ENCODE measurements at places on chromosomes 3 and 15.
A peak's percentile ranks its signal among the peaks of the same experiment; 100 is the strongest.

- peak; percentile 18 for DNase-seq
Measured at GRCh38 chr3:101865751-101866509, 16.6 kb downstream of the NFKBIZ start.

DNA sequence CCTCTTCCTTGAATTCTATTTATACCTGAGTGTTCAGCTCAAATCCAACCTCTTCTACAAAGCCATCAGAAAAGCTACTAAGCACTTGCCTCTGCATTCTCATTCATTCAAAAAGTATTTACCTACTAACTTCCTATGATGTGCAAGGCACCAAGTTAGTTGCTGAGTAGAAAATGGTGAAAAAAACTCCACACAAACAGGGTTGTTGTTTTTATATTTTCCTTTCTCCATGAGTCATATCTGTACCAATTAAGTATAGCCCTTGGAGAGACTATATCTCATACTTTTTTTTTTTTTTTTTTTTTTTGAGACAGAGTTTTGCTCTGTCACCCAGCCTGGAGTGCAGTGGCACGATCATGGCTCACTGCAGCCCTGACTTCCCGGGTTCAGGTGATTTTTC, 67.7 kb downstream of the IGF2BP2 start:
- no peak for DNase-seq

GRCh38 chr3:30605005-30605404, 1.4 kb upstream of the TGFBR2 start:
- no peak for DNase-seq

GRCh38 chr3:172070269-172070668, 30.9 kb downstream of the FNDC3B start:
- DNase-seq, result no peak

DNA sequence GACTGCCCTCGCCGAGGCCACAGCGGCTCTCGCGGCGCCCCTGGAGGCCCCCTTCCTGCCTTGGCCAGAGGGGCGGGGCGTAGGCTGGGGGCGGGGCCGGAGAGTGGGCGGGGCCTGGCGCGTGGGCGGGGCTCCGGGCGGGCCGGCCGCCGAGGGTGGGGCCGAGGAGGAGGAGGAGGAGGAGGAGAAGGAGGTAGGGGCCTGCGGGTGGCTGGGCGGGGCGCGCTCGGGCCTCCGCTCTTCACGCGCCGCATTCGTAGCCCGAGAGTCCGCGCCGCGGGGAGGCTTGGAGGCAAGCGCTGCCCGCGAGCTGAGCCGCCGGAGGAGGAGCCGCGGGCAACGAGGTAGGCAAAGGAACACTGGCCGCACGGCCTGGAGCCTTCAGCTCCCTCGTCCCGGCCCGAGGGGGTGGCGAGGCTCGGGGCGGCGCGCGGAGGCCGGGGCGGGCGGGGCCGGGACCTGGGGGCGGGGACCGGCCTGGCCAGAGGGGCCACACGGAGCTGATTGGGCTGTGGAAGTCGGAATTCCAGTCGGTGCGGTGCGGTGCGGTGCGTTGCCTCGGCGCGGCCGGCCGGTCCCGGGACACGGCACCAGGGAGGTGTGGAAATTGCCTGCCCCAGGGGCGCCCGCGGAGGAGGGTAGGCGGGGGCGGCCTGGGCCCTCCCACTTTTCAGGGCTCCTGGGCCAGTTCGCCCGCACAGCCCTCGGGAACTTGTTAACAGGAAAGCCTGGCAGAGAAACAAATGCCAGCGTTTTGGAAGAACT, at the start of gene PPP2R3A:
PPP2R3A (plus strand) TSS at position 223 of the 765 bp plus-strand sequence. CDS start 35,771 bp downstream, outside the sequence.
- DNase-seq, result peak; percentile 92

- DNase-seq, result peak; percentile 70
Measured at GRCh38 chr15:65132878-65133547, 595 bp downstream of the PDCD7 start.

DNA sequence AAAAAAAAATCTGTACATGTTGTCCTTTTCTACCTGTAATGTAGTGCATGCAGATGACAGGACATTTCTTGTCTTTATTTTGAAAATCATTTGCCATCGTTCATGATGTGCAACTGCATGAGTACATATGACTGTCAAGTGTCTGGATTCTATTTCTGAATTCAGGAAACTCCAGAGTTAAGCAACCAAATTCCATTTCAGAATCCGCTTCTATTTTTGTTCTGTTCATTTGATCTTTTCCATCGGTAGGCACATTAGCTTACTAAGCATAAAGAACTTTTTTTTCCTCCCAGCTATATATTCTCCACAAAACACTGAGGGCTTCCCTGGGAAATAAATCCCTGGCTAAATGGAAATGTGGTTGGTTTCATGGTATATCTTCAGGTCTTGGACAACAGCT, 365.6 kb downstream of the PTPRG start:
- no peak for DNase-seq

- DNase-seq, result no peak
Measured at GRCh38 chr15:43006991-43007390, 86.4 kb upstream of the TTBK2 start.

- DNase-seq, result no peak
Measured at GRCh38 chr3:161084277-161084676, 20.9 kb downstream of the B3GALNT1 start.

DNA sequence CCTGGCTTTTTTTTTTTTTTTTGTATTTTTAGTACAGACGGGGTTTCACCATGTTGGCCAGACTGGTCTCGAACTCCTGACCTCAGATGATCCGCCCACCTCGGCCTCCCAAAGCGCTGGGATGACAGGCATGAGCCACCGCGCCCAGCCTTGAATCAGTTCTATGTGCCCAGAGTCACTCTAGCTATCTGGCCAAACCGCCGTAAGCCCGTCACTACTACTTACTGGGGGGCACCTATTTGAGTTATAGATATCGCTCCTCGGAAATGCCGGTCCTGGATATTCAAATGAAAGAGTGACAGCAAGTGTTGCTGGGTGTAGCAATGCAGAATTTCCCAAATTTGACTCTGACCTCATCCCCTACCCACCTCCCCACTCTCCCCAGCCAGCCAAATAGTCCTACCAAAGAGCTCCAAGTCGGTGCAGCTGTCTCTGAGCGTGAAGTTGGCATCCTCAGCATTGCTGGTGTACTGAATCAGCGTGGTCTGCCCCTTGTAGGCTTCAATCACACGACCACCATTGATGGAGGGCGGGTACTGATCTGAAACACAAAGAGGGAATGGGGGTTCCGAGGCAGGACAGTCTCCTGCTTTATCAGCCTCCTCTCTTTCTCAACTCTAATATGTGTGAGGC, 38.1 kb downstream of the MUC20 start:
- no peak for DNase-seq

DNA sequence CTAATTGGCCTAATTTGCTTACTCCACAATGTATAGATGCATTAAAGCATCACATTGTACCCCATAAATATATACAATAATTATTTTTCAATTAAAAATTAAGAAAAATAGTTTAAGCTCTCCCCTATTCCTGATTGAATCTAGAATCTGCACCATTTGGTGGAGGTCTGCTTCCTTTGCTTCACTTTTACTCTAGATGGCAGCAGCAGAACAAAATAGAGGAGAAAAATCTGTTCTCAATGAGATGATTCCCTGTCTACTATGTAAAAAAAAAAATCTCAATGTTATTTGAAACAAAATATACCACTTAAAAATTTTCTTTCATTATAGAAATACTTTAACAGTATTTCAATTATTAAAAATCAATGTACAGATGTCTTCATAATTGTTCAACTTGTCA, 109.6 kb upstream of the FXR1 start:
- peak; percentile 53 for DNase-seq

- DNase-seq, result peak; percentile 85
Measured at GRCh38 chr15:31327669-31328427, 1.2 kb downstream of the KLF13 start.

DNA sequence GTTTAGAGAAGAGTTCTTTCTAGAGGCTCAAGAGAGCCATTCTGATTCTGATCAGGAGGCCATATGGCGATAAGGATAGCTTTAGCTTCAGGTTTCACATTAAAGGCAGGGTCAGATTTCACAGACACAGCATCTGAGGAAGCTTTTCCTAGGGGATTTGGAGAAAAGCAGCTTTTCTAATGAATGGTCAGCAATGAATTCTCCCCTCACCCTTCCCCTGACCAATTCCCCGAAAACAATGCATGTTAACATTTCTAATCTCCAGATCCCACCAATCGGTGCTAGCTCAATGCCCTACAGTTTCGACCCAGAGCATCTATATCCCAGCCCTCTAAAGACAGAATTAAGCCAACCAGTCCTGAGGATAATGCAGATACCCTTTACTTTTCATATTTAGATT, 9.8 kb downstream of the AGBL1 start:
- DNase-seq, result no peak

GRCh38 chr15:101138913-101139880, 112.7 kb downstream of the CHSY1 start:
- DNase-seq, result no peak

GRCh38 chr15:74007820-74008371, 13.4 kb downstream of the PML start:
- DNase-seq, result peak; percentile 35

- DNase-seq, result peak; percentile 4
Measured at GRCh38 chr15:28017423-28017924, 81.6 kb downstream of the OCA2 start.

DNA sequence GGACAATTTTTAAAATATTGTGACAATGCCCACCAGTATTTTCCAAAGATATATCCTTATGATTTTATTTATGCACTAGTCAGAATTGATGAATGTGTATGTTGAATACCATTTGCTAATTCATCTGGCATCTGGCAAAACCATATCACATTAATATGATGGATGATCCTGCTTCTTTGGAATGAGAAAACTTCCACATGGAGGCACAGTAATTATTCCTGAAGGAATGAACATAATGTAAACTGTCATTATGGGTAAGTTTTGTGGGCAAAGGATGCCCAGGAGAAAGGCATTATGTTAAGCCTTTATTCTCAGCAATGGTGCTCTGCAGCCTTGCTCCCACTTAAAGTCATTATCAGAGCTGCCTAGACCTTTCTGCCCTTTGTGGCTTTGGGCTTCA, 113.0 kb upstream of the MME start:
- no peak for DNase-seq

DNA sequence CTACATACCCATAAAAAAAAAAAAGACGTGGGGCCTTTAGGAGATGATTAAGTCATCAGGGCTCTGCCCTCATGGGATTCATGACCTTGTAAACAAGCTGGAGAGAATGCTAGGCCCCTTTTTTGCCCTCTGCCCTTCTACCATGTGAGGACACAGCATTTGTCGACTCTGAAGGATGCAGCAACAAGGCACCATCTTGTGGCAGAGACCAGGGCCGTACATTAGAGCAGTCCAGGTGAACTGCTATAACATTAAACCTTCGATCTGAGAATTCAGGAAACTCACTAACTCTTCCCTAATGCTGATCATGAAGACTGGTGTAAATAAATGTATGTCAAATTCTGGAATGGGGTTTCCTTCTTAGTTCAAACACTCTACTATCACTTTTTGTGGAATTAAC, 30.7 kb upstream of the SIAH2 start:
- DNase-seq, result no peak

DNA sequence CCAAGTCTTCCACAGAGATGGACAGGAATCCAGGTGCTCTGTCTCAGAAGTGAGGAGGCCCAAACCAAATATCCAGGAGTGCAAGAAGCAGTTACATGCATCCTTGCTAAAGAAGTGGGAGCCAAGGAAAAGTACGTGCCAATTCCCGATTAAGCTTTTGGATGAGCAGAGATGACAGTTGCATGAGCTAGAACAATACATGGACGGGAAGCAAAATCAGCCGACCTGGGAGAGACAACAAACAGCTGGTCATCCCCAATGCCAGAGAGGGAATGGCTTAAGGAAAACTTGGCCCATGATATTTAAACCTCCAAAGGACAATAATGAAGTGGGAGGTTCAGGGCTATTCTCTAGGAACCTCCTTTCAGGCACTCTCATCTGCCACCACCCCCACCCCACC, 86.0 kb upstream of the ABHD17C start:
- no peak for DNase-seq

DNA sequence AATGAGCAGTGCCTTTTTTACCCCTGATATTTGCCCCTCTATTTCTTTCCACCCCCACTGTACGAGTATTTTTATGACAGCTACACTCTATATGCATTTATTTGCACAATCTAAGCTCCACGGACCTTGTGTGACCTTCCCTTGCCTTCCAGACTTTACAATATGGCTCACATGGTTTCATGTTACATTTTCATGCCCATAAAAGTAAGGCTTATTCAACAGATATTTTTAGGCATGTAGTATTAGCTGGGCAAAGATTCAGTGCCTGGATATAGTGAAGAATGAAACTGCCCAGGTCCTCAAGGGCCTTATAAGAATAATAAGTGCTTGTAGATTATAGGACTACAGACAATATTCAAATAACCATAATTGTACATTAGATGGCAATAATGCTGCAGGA, 481.9 kb upstream of the CNTN4 start:
- DNase-seq, result no peak

DNA sequence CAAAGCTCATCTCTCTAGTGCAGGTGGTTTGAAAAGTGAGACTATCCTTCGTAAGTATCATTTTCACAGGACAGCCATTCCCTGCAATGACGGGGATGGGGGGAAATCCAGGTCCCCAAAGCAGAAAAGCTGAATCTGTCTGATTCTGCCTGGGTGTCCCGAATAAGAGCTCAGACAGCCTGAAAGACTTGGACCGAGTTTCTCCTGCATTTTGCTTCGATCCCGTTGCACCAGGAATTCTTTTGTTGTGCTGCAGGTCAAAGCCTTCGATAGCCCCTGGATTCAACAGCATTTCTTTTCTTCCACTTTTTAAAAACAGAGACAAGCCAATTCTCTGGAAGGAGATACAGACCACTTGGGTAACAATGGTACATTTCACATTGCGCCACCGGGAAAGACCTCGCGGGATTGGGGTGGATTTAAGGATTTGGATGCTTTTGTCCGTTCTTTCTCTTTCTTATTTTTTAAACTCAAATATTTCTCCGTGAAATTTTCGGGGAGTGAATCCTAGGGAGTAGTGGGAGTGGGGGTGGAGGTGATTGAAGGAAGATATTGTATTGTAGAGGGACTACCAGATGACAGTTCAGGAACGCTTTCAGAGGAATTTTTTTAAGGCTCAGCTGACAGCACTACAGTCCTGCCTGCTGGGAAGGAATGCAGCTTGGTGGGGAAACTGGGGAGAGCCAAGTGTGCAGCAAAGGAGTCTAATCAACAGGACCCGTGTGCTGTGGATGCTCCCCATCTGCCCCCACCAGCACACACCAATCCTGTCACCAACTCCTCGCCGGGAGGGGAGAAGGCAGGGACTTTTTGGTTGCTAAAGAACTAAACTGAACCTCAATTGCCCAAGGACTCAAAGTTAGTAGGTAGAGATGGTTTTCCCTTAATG, 2.6 kb downstream of the SLITRK3 start:
- DNase-seq, result no peak
